ENCODE measurements at places on chromosomes 1 and 21.

DNA sequence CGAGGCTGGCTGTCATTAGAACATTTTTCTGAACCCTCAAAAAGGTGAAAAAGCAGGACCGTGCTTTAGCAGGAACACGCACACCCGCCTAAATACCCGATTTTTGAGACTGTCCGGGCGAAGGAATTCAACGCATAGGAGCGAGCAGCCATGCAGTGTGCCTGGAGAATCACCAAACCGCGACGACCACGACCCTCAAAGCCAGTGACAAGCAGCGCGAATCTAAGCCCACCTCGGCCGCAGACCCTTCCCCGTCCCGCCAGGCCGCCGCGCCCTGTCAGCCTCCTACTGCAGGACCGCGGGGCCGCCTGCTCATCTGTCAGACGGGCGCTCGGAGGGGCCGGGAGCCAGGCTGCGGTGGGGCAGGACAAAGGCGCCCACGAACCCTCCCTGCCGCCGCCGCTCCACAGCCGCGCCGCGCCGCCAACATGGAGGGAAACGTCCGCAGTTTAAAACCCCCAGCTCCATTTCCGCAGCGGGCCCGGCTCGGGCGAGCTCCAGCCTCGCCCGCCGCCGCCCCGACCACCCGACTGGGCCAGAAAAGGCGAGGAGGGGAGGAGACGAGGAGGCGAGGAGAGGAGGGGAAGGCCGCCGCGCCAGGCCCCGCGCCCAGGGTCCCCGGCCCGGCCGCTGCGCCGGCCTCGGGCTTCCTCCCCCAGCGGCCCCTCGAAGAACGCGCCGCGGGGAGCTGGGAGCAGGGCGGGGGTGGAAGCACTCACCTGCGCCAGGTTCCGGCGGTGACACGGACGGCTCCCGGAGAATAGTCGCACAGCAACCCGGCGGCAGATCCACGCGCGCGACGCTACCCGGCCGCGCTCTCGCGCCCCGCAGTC lies at the start of gene LBR:
Gene LBR (minus strand): TSS at position 804 of the 833 bp plus-strand sequence. CDS start 3,963 bp downstream, outside the sequence.
- no peak for DNase-seq

DNA sequence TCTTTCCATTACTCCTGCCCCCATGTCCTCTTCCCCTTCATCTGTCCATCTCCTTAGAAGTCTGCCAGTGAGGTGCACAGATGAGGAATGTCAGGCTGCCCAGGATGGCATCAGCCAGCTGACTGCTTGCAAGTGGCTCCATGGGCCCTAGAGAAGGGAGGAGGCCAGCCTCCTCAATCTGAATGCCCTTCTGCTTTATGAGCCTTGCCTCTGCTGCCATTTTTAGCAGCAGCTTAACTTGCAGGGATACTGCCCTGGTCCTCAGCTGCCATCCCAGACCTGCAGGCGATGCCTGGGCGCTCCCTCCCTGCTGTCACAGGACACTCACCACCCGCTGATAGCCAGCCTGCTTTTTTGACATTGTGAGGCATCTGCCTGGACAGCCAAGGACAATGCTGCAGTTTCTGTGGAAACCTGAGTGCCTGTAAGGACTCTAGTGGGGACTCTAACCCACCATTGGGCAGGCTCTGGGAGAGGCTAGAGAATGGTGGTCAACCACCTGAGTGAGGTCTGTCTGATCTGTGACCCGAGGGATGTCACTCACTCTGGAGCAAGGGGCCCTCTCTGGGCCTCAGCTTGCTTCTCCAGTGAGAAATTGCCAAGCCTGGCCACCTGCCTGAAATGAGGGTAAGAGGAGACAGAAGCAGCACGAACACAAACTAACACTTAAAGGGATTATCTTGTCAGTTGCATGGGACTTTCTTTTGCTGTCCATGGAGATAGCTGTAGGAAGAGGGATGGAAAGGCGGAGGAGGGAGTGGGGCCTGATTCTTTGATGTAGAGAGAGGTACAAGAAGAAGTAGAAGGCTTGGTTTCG lies 185.0 kb downstream of the MIS18A start:
- no peak for DNase-seq

GRCh38 chr1:17791480-17791879 lies 36.3 kb downstream of the ACTL8 start:
- DNase-seq: no peak

DNA sequence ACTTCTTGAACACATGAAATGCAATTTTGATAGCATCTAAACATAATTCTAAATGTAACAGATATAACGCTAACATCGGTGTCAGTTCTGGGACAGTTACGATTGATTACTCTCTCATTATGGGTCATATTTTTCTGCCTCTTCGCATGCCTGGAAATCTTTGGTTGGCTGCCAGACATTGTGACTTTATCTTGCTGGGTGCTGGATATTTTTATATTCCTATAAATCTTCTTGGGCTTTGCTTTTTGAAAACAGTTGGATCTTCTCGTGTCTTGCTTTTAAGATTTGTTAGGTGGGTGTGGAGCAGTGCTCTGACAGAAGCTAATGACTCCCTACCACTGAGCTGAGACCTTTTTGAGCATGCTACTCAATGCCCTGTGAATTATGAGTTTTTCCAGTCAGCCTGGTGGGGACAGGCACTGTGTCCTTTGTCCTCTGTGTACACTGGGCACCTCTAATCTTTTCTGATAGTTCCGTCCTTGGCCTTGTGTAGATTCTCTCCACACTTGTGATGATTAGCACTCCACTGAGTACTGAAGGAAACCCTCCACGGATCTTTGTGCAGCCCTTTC lies 28.0 kb upstream of the EDARADD start:
- no peak for DNase-seq

DNA sequence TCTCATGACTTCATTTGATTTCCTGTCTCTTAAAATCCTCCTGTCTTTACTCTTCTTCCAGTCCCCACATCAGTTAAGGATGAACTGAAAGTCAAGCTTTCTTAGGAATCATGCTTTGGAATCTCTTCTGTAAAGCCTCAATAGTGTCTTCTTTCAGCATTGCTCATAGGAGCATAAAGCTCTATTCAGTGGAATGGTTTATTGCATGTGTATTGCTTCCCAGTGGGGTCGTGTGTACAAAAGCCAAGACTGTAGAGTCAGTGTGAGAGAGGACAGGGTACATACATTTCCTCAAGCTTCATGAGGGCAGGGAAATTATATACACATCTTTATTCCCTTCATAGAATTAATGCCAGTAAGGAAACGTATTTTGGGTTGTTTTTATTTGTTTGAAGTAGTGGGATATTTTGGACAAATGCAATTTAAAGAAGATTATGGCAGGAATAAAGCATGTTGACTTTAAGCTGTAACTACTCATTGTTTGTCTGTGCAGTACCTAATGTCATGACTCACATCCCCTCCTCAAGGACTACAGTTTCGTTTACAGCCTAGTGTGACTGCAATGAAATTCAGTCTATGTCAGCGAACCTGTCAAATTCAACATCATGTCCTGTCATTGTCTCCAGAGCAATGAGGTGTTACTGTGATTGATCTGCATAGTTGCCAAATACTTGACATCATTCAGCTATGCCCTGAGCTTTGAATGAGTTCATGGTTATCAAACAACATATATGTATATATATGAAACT lies 2164.2 kb downstream of the NCAM2 start:
- DNase-seq: no peak

DNA sequence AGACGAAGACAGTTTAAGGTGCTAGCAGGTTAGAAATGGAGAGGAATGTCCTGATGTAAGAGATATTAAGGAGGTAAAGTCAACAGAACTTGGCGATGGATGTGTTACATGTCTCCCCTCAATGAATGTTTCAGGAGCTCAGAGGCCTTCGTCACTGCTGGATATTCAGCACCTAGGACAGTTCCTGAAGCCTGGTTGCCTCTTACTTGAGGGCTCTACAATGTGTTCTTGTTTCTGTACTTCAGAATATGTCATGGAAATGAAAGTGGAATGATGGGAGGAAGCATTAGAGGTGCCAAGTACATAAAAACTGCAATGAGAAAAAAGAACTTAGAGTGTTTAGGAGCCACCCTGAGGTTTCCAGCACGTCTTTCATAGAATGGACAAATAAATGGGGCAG lies 17.7 kb downstream of the TNR start:
- no peak for DNase-seq

- no peak for DNase-seq
These were observed 131.6 kb downstream of the NAV1 start for GRCh38 chr1:201670517-201670916.

DNA sequence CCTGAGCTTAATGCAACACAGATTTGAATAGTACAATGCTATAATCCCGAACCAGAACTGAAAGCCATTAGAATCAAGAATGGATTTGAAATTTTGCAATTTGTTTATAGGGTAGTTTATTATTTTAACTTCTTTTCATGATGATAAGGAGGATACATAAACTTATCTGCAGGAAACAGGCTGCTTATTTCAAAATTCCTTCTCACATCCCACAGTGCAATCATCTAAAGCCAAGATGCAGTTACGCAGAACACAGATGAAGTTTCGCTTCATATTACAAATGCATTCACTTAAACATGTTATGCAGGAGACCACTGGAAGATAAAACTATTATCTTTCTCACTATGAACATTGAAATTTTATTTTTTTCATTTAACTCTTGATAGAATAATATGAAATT lies 1019.6 kb downstream of the PLA2G4A start:
- DNase-seq: no peak

GRCh38 chr1:245583575-245584330 lies 429.0 kb downstream of the KIF26B start:
- DNase-seq: no peak

DNA sequence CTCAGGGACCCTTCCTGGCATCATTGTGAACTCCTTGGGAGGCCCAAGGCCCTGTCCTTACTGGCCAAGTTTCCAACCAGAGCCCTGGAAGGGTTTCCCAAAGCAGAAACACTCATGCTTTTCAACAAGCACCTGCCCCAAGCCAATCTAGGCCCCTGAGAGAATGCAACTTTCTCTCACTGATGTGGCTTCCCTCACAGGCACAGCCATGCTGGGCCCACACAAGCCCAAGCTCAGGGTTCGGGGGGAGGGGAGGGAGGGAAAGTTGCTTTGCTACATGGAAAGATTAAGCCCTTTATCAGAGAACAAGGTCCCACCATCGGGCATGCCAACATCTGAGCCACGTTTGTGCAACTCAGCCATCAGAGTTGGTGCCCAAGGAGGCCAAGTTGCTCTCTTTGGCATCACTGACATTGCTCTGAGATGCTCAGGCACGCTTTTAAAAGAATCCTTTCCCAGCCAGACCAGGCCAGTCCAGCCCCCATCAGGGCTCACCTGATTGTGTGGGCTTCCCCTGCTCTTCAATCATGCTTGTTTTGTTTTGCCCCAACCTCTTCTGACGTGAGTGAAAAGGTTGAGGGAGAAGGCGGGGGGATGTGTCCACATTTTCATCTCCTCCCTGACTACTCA lies 43.5 kb downstream of the RIMS3 start:
- DNase-seq: no peak

DNA sequence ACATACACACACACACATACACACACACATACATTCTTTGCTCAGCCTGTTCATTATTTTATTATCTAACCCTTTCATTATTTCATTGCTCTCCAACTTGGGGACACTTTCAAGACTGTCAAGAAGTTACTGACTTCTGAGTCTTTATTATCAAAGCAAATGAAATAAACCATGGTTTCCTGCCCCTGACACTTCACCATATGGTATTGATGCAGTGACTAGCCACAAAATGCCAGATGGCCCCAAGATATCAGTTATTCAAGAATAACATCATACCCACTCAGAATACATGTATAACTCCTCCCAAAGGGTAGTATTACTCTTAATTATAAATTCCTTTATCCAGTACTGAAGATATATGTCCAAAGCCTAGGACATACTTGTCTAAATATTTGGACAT lies 197.3 kb downstream of the MRPL39 start:
- no peak for DNase-seq

DNA sequence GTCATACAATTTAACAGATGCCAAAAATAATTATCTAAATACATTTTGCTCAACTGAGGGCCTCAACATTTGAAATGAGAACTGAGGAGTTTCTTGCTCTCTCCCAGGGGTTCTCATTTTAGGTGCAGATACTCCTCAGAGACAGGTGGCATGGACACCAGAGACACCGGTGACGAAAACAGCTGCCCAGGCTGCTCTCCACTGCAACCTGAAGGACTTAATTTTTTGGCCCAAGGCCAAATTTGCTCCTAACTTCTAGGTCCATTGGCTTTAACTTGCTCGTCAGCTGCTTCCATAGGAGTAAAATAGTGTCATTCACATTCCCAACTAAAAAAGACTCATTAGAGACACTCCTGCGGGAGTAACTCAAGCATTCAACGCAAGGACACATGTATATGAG lies 87.0 kb downstream of the NRIP1 start:
- DNase-seq: no peak

DNA sequence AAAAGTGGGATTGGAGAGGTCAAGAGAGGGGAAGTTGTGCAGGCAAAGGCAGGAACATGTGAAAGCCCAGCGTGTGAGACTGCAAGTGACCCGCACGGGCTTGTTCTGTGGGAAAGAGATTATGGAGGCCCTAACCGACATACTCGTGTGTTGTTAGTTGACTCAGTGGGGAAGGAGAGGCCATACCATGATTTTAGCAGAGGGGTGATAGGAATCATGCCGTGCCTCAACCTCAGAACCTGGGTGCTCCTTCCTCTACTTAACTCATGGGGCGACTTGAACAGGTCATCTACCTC lies 19.3 kb downstream of the PGLYRP3 start:
- DNase-seq: no peak

- DNase-seq: no peak
These were observed 97.2 kb downstream of the ZFYVE9 start for GRCh38 chr1:52238887-52239707.

DNA sequence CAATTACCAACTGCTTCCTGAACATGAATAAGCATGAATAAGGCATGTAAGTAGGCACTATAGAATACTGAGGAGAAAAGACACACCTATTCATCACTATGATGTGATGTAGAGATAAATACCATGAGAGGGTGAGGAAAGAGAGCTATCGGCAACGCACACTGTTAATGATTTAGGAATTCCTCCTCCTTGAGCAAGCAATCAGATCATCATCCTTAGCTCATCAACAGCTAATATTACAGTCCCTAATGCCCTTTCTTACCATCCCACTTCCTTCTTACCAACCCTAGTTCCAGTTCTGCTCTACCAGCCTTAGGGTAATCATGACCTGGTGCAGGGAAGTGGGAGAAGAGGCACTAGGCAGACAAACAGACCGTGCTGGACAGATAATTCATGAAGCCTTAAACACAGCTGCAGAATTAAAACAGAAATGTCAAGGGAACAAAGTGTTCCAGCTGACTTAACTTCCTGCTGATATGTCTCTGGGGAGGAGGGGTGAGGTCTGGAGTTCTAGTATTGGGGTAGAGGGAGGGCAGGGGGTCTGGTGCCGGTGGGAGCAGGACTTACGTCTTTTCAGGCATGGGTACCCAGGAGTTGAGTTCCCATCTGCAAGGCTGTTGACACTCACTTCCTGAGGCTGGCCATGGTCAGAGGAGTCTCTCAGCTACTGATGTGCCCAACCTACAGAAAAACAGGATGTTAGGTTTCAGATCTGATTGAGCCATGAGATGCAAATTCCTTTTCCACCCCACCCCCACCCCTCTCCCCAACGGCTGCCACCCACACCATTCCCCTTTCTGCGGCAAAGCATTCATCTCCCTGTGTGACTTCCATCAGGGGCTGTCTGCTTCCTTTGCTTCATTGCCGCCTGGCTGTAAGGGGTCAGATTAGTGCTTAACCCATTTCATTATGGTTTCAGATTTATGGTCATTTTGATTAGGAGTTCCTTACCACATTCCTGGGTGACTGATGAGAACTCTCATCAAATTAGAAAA lies 12.6 kb upstream of the RCSD1 start:
- DNase-seq: no peak
